Immature natural killer cell (primary cell): ENCODE measurements at places on chromosomes 2 and 18. TPM values are rescaled to one million over a fixed set of nuclear protein-coding genes. Genes with fewer than 3 reads are reported as not detected.

CYRIA gene
- 41.8 TPM for polyA plus RNA-seq

UGT1A5 gene
- polyA plus RNA-seq = not detected

LBX2 gene
- polyA plus RNA-seq = not detected

PIEZO2 gene
- polyA plus RNA-seq = not detected

FOXD4L1 gene
- polyA plus RNA-seq = not detected

RANBP2 gene
- polyA plus RNA-seq = 12.2 TPM

ANKRD30B gene
- not detected for polyA plus RNA-seq

CNDP1 gene
- polyA plus RNA-seq = not detected

DNA sequence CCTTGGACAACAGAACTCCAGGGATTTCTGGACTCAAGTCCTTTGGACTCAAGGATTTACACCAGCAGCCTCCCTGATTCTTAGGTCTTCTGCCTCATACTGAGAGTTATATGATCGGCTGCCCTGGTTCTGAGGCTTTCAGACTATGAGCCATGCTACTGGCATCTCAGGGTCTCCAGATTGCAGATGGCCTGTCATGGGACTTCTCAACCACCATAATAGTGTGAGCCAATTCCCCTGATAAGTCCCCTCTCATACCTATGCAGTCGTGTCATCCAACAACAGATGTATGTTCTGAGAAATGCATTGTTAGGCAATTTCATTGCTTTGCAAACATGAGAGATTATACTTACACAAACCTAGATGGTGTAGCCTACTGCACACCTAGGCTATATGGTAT is 61.4 kb upstream of the MSTN start:
- no peak overlapping the region for H3K27ac ChIP-seq
- no peak overlapping the region for H3K4me3 ChIP-seq
- no peak for DNase-seq
- H3K36me3 ChIP-seq = no peaks in the 10 kb centered on the region
- H3K27me3 ChIP-seq = peaks cover 4% of the 10 kb centered on the region

GRCh38 chr2:102313025-102313424 is 1.7 kb downstream of the IL1RL1 start:
- no peak overlapping the region for H3K27ac ChIP-seq
- H3K4me1 ChIP-seq = peaks cover 23% of the 10 kb centered on the region
- DNase-seq = no peak
- H3K4me3 ChIP-seq = no peak overlapping the region
- H3K27me3 ChIP-seq = peaks cover 1% of the 10 kb centered on the region

DNA sequence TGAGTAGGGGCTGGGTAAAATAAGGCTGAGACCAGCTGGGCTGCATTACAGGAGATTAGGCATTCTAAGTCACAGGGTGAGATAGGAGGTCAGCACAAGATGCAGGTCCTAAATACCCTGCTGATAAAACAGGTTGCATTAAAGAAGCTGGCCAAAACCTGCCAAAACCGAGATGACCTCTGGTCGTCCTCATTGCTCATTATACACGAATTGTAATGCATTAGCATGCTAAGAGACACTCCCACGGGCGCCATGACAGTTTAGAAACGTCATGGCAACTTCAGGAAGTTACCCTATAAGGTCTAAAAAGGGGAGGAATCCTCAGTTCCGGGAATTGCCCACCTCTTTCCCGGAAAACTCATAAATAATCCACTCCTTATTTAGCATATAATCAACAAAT is 132.2 kb downstream of the ARL4C start:
- H3K36me3 ChIP-seq = peaks cover 12% of the 10 kb centered on the region
- peaks cover 4% of the 10 kb centered on the region for H3K27me3 ChIP-seq
- peaks cover 56% of the 10 kb centered on the region for H3K4me1 ChIP-seq

DNA sequence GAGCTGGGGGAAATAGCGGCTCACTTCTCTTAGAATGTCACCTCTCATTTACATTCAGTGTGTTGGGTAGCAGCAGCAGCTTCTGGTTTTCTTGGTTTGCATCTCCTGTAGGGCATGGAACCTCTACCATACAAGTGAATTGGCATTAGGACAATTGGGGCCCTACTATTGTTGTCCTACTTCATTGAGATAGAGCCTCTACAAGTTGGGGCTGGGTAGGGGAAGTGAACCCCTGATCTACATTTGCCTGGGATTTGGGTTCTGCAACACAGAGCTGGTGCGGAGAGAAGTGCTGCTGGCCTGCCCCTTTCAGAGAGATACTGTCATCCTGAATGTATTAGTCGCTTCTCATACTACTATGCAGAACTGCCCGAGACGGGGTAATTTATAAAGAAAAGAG is 391.6 kb upstream of the HS6ST1 start:
- H3K4me3 ChIP-seq = no peak overlapping the region
- no peaks in the 10 kb centered on the region for H3K4me1 ChIP-seq
- DNase-seq = no peak
- no peaks in the 10 kb centered on the region for H3K27me3 ChIP-seq

- no peaks in the 10 kb centered on the region for H3K27me3 ChIP-seq
- no peak overlapping the region for H3K27ac ChIP-seq
- no peak for DNase-seq
- no peaks in the 10 kb centered on the region for H3K4me1 ChIP-seq
- H3K4me3 ChIP-seq = no peak overlapping the region
Observed at GRCh38 chr18:30991397-30991796, 51.1 kb downstream of the DSC3 start.

DNA sequence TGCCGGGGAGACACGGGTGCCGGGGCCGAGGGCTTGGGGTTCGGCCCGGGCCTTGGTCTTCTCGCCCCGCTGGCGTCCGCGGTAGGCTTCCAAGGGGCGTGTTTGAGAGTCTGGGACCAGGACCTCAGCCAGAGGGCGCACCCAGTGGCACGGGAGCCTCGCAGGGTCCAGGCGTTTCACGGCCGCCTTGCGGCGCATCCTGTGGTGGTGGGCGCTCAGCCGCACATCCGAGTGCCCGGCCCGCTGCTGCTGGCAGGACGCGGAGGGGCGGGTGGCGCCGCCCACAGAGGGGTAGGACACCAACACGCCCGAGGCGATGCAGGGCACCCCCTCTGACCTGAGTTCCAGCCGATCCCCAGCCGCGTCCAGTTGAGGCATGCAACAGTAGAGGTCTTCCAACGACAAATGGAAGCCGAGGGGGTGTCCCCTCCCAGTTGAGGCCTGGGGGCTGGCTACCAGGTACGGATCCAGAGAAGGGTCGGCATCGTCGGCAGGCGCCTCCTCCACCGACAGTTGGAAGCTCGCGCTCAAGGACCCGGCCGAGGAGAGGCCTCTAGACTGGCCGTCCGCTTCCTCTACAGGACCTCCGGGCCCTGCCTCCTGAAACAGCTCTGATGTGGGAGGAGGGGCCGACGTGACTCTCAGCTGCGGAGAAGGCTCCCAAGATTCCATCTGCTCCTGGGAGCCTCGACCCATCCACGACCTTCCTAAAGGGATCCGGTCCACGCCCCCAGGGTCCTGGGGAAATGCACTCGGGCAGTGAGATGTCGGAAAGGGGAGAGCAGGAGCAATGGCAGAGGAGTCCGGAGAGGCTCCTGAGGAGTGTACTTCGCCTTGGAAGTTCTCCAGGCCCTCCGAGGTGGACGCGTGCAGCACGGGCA is 6.3 kb downstream of the C2orf81 start:
- peak overlapping the region; percentile 75 for H3K4me3 ChIP-seq
- DNase-seq = peak; percentile 50
- peaks cover 20% of the 10 kb centered on the region for H3K4me1 ChIP-seq
- H3K27ac ChIP-seq = peak overlapping the region; percentile 35
